ENCODE measurements at places on chromosomes 5 and 9.

- no peak for DNase-seq
These were observed 215.7 kb downstream of the SLIT3 start for GRCh38 chr5:169085212-169085611.

- DNase-seq: no peak
These were observed 5.6 kb downstream of the SLIT3 start for GRCh38 chr5:169295306-169295705.

- DNase-seq: no peak
These were observed 4.2 kb upstream of the SUB1 start for GRCh38 chr5:32581010-32581785.

DNA sequence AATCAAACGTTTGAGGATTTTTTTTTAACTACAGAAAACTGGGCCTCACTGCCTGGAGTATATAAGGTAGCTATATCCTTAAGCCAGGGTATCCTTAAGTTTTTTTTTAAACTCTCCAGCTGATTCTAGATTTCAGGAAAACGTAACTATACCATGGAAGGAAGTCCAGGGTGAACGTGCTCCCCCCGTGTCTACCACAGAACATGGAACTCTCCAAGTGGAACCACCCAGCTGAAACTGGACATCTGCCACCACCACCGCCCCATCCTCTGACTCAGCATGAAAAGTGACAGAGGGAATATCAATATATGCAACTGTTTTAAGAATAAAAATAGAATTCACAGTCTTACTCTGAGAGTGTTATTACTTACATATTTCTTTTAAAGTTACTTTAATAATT lies 61.3 kb downstream of the DROSHA start:
- no peak for DNase-seq

DNA sequence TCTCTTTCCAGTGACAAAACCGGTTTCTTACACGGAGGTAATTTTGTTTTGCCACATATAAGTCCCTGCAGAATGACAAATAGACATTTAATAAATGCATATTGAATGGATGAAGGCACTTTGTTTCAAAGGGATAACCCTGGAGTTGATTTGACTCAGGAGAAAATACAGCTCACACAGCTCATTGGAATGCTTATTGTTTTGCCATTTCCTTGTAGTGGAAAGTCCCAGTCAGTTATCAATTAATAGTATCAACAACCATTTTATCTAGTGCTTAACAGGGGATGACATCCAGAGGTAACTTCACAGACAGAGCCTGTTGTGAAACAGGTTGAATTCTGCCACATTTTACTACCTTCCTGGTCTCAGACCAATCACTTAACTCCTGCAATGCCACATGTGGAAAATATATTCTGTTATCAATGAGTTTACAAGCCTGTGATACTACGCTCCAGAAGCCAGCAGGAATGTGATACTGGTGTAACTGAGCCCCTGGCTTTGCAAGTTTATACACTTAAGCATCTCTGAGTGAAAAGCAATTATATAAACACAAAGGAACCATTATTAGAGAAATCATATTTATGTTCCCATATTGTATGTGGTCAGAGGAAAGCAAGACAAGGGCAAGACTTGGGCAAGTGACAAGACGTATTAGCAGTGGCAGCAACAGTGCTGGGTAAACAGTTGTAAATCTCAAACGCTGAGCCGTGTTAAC lies 123.1 kb upstream of the ANKRD55 start:
- DNase-seq: no peak

DNA sequence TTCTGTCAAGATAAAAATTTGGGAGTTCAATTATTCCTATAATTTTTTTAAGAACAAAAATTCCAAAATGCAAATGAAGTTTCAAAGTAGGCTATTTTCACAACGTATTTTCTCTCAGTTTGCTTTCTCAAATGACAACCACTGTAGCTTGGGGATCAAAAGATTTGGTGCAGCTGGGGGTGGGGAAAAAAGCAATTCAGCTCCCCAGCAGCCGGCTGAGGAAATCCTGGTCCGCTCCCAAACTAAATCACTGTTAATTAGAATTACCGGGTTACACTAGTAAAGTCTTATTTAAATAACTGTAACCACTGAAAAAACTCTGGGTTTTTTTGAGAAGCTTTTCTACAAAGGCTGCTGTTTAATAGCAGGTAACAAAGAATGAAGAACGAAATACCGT lies 5.7 kb downstream of the NR6A1 start:
- DNase-seq: no peak

- DNase-seq: no peak
These were observed 13.9 kb downstream of the NR2F1 start for GRCh38 chr5:93596676-93597490.

- no peak for DNase-seq
These were observed 230.1 kb downstream of the PAX5 start for GRCh38 chr9:36803961-36804360.

DNA sequence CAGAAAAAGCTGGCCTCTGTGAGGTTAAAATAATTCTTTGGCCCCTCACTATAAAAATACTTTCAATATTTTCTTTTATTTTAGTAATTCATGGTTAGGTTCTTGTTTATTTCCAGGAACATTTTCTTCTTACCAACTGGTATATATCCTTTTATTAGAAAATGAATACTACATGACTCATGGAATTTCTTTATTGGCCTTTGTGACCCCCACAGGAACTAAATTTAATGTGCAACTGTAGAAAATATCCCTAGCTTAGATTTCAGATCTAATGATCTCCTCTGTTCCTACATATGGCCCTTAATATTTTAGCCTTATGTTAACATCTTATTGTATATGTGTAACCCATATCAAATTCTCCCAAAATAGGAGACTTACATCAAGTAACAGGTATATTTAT lies 429.9 kb downstream of the NR2F1-AS1 start:
- no peak for DNase-seq

- DNase-seq: no peak
These were observed 75.8 kb downstream of the OXCT1 start for GRCh38 chr5:41794471-41794870.

GRCh38 chr5:142748568-142749249 lies 21.5 kb upstream of the ARHGAP26 start:
- no peak for DNase-seq

DNA sequence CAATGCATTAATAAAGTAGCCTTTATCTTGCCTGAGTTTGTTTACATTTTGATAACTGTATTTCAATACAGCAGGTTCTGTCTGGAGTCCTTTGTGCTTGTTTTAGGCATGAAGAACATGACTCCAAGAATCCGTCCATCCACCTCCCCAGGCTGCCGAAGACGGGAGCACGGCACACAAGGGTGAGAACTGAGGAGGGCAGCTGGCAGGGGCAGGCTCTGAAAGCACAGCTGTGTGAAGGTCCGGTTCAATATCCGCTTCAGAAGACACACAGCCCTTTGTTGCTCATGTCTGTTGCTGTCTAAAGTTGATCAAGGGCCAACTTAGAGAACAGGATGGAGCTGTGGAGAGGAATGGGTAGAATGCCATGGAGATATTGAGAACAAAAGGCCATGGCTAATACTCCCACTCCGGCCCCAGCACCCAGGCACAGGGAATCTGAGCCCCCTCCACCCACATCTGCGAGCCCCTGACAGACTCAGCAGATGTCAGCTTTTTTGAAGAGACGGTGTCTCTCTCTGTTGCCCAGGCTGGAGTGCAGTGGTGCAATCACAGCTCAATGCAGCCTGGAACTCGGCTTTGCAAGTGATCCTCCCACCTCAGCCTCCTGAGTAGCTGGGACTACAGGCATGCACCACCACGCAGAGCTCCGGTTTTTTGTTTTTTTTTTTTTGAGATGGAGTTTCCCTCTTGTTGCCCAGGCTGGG lies 58.5 kb upstream of the GNE start:
- no peak for DNase-seq

DNA sequence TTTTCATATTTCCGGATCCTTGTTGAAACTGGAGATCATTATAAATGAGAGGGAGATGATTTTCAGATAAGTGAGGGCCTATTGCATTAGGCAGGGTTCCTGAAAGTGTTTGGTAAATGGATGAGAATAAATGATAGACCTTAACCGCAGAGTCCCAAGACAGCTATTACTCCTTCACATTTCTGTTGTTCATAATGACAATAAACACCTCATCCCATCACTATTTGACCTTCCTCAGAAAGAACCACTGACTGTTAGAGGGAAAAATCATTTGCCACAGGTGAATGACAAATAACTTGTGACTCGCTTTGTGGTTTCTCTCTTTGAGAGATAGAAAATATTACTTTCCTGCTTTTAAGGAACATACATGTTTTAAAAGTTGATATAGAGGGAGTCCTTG lies 47.3 kb upstream of the TRMT10B start:
- no peak for DNase-seq

DNA sequence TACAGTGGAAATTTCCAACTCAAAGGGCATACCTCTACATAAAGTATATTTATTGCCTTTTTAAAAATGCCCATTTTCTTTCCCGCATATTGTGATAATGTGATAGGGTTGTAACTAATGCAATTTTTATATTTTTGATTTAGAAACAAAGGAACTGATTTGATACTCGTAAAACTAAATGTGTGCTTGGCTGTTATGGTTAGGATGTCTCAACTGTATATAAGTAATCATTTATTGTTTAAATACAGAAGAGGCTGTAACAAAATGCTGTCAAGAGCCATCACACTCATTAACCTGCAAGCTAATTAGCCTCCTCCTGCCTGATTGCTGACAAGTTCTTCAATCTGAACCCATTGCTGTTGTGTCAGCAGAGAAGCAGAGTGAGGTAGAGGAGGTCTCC lies 149.2 kb downstream of the PBX3 start:
- DNase-seq: no peak

- DNase-seq: no peak
These were observed 33.4 kb downstream of the SARDH start for GRCh38 chr9:133704711-133705181.

DNA sequence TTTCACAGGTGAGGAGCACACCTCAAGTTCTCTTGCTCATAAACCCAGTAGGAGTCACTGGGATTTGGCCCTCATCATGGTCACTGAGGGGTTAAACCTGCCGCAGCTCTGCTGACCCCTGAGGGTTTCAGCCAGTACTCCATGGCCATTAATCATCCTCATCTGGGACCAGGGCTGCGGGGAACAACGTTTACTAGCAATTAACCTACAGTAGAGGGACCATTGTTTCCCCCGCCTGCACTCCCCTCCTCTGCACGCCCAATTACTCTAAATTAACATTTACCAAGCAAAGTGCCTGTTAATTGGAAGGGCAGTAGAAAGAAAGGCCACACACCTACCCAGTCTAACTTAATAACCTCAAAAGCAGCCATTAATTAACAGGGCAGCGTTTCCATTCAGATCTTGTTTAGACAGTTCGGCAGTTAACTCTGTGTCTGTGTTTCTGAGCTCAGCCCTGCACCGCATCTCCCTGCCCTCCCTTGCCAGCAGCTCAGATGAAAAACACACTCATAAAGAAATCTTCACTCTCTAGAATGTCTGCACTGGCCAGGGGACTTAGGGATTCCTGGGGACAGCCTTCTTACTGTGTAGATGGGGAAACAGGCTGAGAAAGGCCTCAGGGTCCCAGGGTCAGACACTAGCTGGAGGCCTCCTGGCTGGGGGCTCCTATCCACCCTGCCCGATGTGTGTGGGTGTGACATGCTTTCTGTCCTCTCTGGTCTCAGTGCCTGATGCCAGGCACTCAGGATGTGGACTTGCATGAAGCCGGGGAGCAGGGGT lies 51.6 kb downstream of the ALG2 start:
- no peak for DNase-seq

DNA sequence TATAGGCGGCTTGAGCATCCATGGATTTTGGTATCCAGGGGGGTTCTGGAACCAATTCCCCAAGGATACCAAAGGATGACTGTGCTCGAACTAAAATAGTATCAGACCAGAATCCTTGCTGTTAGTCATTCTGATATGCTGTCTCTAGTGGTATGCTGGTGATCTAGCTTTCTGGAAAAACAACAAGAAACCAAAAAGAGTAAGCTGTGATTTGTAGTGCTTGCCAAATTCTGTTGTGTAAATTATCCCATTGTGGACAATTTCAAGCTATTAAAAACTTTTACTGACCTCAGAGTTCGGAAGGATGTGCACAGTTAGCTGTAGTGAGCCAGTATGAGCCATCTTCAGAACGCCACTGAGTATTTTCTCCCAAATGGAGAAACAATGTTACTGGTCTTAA lies 99.0 kb upstream of the FBN2 start:
- DNase-seq: no peak

- DNase-seq: no peak
These were observed 816.0 kb upstream of the CDH9 start for GRCh38 chr5:27854243-27854852.

GRCh38 chr5:62421414-62421813 lies 8.9 kb downstream of the IPO11 start:
- DNase-seq: no peak

DNA sequence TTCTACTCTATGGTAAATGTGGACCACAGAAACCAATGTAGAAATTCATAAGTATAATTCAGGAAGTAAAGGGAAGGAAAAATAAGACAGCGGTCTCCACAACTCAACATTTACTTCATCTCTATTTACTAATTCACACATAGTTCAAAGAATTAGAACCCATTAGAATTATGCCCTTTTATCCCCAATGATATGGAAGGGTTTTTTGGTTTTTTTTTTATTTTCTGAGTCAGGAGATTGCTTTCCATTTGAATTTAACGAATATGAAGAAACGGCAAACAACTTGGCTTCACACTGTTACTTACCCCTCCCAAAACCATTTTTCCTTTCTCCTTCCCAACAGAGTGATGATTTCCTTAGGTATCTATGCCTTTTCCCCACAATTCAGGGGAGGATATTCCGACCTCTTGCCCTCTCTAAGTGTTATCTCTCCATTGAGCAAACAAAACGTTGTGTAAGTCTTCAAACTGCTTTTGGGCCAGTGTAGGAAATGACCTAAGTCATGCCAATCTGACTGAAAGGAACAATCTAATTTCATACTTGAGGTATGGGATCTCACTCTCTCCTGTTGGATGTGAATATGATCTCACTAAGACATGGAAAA lies 72.0 kb downstream of the CETN3 start:
- DNase-seq: no peak

DNA sequence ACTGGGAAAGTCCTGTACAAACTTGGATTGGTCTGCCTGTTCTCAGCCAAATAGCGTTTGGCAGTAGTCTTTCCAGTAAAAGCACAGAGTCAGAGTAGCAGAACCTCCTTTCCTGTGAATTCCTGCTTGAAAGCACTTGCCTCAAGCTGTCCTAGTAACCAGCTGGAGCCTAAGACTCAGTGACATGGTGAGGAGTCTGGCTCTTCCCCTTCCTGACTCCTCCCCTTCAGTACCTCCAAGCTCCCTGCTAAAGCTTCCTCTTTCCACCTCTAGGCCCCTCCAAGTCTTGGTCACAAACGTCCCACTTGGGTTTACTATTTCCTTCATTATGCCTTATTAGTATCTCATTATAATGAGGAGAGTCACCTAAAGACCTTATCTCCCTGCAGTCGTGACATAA lies 21.4 kb upstream of the FAM81B start:
- no peak for DNase-seq
